ENCODE measurements at places on chromosomes 3 and 15.

DNA sequence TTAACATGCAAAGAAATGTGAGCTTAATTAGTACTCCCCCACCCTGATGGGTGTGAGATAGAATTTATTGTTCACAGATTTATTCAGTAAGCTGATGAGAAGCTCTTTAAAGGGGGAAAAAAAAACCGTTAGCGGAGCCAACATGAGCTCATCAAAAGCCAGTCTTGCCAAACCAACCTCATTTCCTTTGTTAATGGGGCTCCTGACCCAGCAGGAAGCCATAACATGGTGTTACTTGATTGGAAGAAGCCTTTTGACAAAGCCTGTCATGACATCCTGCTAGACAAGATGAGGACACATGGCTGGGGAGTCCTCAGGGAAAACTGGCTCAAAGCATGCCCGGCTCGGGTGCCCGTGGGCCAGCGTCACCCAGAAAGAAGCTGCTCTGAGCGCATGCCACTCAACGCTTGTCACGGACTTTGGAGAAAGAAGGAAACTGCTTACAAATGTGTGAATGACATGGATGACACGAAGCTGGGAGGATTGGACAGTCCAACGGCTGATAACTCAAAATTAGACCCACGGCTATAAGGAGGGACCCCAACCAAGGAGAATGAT is 64.6 kb downstream of the SLCO2A1 start:
- peak; percentile 86 for DNase-seq

DNA sequence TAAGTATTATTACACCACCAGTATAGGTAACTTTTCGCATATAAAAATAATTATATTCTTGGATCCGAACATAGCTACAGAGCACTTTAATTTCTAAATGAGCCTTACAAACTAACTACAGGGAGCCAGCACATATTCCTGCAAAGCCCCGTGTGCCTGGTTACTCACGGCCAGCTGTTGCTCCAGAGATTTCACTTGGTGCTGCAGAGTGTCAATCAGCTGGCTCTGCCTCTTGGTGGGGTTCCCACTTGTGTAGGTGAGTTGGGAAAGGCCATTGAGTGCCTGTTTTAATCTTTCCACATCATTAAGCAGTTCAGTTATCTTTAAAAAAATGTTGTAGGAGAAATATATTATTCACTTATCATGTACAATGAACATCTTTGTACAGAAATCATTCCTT is 98.9 kb downstream of the UACA start:
- no peak for DNase-seq

DNA sequence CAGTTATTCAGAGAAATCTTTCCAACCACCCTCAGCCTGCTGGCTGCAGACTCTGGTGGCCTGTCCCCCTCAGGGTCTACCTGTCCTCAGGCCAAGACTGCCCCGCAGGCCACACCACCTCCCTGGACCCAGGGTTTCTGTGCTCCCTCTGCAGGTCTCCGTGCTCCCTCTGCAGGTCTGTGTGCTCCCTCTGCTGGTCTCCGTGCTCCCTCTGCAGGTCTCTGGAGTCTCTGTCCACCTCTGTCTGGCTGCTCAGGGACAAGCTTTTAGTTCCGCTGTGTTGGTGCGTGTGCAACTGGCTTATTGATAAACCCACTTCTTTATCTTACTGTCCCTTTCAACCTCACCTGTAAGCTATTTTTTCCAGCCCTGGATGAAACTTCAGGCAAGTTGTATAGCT is 30.1 kb downstream of the BDH1 start:
- DNase-seq: peak; percentile 61

- no peak for DNase-seq
Measured at GRCh38 chr15:67134067-67134838, 68.9 kb downstream of the SMAD3 start.

- no peak for DNase-seq
Measured at GRCh38 chr3:66400411-66401156, 100.2 kb downstream of the LRIG1 start.

- no peak for DNase-seq
Measured at GRCh38 chr15:55279746-55280351, 9.8 kb downstream of the RAB27A start.

DNA sequence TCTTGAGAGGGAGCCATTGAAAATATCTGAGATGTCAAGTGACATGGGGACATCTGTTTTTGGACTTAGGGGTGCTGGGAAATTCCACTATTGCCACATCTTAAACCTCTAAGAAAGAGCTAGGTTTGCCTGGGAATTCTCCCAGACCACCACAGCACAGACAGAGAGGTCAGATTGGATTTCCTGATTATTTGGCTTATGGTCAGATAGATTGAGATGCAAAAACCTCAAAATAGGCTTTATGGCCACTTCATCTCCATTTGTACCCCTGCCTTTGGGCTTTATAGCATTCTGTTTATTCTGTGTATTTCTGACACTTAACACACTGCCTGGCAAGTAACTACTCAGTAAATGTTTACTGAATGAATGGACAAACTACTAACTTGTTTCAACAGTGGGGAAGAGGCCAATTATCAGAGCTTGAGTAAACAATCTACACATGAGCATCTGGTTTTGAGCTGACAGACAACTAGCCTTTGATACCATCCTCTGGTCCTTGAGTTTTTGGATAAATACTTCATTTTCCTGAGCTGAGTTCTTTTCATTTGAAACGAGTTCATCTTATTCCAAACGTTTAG is 81.8 kb downstream of the TP63 start:
- no peak for DNase-seq

GRCh38 chr15:93614386-93615104 is 525.5 kb upstream of the RGMA start:
- DNase-seq: no peak

DNA sequence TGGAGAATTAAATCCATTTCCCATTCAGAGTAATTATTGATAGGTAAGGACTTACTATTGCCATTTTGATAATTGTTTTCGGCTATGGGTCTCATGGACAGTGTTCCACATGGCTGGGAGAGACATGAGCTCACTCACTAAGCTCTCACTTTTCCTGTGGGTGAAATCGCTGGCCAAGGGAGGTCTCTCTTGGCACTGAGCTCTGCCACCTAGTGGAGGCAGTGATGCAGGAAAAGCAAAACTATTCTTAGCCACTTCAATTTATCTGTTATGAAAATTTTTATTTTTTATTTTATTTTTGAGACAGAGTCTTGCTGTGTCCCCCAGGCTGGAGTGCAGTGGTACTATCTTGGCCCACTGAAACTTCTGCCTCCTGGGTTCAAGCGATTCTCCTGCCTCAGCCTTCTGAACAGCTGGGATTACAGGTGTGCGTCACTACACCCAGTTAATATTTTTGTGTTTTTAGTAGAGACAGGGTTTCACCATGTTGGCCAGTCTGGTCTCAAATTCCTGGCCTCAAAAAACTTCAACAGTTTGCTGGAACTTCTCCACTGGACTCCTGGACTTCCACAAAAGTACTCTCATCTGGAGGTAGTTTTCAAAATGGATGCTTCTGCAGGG is 4.7 kb upstream of the RNF13 start:
- peak; percentile 80 for DNase-seq

DNA sequence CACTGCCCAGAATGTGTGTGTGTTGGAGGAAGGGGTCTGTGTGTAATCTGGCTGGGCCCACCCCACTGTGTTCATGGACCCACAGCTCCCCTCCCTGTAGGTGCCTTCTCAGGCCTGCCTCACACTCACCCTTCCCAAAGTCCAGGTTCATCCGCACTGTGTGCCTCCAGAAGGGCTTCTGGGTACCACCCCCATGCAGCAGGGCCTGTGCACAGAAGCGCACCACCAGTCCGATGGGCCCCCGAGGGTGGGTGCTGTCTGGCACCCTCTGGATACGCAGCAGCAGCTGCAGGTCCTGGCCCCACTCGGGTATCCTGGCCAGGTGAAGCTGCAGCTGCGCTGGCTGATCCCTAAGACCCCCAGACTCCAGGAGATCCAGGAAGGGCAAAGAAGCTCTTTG is 12.8 kb upstream of the TGM5 start:
- no peak for DNase-seq

GRCh38 chr3:129540776-129541516 is 2.0 kb upstream of the H1-8 start:
- DNase-seq: no peak

GRCh38 chr15:60737217-60737616 is 258.3 kb upstream of the ICE2 start:
- no peak for DNase-seq

DNA sequence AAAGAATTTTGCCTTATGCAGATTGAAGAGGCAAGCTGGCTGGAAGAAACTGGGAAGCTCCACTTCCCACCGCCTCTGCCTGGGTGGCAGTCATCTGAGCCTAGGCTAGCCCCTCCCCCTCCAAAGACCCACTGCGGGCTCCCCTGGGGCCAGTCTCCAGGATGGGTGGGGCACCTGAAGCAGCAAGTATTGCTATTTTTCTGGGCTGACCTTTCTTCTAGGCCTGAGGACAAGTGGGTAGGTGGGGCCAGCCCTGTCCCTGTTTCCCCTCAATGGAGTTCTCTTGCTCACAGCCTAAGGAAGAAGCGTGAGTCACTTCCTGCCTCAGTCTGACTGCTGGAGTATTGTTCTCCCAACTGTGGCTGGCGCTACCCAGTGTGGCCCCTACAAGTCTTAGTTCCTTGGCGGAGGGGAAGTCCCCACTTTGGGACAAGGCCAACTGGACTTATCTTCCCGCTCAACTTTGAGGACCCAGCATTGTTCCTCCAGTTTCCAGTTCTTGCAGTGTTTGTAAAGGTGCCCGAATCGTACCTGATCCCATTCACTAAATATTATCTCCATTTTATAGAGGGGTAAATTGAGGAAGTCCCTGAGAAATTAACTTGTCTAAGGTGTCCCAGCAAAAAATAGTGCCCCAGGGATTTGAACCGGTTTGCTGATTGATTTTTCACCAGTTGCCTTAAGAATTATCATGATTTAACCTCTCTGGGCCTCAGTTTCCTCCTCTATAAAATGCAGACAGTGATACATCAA is 1.4 kb downstream of the FURIN start:
- peak; percentile 94 for DNase-seq

DNA sequence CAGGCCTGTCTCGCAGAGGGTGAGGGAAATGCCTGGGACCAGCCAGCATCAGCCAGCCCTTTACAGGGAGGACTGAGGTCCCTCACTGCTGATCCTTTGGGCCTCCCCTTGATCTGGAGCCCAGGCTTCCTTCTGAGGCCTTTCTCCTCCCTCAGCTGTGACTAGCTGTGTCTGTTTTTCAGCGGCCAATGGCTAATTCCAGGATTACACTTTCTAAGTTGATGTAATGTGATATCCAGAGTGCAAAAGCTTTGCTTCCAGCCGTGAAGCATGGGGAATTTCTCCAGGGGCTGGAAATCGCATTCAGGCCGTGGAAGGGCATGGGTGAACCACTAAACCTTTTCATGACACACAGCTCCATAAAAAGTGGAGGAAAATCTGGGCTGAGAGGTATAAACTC is 157.6 kb downstream of the SHQ1 start:
- DNase-seq: no peak

- DNase-seq: no peak
Measured at GRCh38 chr3:31810991-31811433, 170.1 kb downstream of the OSBPL10 start.

DNA sequence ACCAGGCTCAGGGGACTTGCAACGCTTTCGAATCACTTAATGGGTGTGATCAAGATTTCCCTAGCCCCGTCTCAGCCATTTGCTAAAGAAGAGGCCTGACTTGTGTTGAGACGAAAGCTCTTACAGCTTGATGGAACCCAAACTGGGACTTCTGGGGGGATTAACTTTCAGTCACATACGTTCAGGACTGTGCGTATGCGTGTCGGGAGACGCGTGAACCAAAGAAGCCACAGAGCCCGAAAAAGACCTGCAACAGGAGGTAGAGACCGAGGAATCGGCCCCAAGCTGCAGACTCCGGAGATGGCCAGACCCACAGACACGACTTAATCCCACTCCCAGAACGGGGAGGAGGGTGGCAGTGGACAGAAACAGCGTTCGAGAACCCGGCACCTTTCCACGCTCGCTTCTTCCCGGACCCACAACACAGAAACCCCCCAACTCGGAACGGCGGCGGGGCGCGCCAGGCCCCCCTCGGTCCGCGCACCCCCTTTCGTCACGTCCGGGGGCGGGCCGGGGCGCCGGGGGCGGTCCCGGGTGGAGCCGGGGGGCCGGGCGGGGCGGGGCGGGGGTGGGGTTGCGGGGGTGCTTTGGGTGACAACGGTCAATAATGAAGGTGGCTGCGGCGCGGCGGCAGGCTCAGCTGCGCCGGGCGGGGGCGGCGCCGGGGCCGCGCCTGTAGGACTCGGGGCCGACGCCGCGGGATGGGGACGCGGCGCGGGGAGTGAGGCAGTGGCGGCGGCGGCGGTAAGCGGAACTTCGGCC is at the start of gene ATP11B:
TSS of gene ATP11B (plus strand) at position 604 of the 762 bp plus-strand sequence. CDS start 256 bp downstream, outside the sequence.
- peak; percentile 73 for DNase-seq

DNA sequence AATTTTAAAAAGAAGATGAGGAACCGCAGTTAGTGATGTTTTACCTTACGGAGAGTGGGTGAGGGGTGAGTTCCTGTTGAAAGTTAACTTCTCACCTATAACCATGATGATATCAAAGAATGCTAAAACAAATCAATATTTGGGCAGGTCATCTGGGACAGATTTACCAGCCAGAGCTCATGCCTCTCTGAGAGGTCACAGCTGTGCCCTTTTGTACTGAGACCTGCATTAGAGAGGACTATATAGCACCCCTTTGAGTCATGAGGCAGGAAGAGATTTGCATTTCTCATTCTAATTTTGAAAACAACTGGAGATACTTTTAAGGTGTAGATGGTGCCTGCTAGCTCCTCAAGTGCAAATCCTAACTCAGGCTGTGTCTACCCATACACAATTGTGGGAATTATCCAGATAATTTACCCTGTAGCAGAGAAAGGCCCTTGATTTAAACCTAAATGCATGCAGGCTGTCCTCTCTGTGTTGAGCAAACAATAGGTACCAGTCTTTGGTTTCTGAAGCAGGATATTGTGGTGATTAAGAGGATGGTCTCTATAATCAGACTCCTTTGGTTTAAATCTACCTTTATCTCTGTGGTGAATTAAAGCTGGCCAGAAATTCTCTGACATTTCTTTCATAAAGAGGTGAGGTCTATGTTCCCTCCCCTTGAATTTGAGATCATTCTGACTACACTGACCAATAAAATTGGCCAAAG is 5.8 kb upstream of the TM4SF4 start:
- DNase-seq: no peak
